Iris pigment epithelial cell (primary cell): ENCODE measurements at places on chromosomes 3 and 15.

GRCh38 chr15:90031231-90031791, 30.2 kb downstream of the ZNF710 start:
- peak; percentile 36 for DNase-seq

GRCh38 chr3:156615592-156616173, 58.7 kb upstream of the TIPARP start:
- DNase-seq: peak; percentile 94

- DNase-seq: no peak
Observed at GRCh38 chr3:73804204-73804603, 179.5 kb upstream of the PDZRN3 start.

DNA sequence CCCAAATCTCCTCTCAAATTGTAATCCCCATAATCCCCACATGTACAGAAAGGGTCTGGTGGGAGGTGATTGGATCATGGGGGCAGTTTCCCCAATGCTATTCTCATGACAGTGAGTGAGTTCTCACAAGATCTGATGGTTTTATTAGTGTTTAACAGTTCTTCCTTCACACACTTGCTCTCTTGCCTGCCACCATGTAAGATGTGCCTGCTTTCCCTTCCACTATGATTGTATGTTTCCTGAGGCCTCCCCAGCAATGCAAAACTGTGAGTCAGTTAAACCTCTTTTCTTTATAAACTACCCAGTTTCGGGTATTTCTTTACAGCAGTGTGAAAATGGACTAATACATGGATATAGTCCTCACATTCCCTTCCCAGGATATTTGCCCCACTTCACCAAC, 126.7 kb upstream of the SPATA12 start:
- no peak for DNase-seq
